ENCODE measurements at places on chromosomes 7 and 10.

DNA sequence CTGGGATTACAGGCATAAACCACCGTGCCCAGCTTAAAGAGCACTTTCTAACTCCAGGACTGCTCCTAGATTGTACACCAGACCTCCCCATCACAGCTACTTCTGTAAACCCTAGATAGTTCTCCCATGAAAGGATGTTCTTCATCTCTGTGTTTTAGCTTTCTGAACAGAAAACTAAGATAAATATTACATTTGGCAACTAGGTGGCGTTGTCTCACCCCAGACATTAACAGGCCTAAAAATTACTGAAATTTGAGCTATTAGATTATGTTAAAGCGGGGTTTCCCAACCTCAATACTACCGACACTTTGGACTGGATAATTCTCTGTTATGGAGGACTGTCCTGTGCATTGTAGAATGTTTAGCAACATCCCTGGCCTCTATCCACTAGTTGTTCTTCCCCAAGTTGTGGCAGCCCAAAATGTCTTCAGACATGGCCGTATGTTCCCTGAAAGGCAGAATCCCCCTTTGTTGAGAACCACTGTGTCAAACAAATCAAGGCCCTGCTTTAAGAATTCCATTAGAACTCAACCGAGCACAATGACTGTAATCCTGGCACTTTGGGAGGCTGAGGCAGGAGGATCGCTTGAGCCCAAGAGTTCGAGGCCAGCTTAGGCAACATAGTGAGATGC is 19.1 kb downstream of the ATOH7 start:
- peak; percentile 22 for DNase-seq

GRCh38 chr7:73850781-73851207 is 8.5 kb upstream of the METTL27 start:
- DNase-seq, result peak; percentile 98

DNA sequence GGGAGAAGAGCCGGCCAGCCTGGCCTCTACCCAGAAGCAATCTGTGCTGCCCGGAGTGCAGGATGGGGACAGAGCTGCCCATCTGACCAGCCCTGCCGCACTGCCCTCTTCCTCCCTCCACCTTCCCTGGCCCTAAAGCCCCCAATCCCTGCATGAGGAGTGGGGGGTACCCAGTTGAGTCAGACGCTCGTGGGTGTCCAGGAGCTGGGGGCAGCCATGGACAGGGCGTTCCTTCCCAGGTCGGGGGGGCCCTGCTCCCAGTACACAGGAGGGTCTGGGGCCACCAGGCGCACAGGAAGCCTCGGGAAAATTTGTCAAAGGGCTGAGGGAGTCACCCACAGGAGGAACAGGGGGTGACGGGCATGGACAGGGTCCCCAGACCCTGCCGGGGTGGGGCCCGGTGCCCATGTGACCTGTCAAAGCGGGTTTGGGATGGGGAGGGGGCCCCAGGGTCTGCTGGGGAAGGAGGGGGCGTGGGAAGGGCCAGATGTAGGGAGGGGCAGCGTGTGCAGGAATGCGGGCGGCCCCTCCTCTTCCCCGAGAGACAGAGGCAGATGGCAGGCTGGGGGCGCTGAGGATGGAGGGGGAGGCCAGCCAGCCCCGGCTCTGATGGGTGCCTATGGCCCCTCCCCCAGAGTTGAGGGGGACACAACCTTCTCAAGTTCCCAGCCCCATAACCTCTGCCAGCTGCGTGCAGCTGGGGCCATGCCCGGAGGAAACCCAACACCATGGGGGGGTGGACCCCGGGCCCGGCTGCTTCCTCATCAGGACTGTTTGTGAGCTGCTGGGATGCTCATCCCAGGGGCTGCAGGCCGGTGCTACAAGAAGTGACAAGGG is 21.5 kb upstream of the GRIFIN start:
- no peak for DNase-seq

- no peak for DNase-seq
Observed at GRCh38 chr7:14195079-14195478, 205.6 kb upstream of the ETV1 start.

DNA sequence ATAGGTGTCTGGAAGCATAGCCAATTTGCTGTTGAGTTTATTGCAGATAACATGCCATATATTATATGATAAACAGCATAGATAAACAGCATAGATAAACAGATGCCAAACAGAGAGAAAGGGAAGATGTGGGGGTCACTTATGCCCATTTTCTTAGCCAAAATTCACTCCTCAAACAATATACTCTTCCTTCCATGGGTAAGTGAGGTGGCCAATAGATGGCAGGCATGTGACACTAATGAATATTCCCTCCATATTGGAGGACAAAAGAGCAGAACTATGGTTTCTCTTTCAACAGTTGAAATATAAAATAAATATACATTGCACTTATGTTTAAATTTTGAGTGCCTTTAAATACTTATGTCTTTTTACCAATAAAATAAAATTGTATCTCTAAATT is 1212.8 kb downstream of the REEP3 start:
- no peak for DNase-seq

DNA sequence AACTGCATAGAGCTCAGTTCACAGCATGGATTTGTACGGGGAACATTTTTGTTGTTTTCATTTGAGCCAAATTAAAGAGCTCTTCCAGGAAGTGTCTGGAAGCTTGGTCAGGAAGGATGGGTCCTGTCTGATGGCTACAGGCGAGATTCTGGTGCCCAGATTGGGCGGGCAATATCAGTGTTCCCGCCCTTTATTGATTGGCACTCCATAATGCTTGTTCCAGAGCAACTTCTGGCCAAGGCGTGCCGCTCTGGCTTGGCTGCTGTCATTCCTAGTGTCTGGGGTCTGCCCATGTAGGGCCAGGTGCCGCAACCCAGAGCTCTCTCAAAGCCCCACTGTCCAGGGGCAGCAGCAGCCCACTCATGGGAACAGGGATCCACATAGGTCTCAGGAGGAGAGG is 45.9 kb downstream of the RAMP3 start:
- no peak for DNase-seq

GRCh38 chr10:3119796-3120459 is 52.6 kb downstream of the PFKP start:
- DNase-seq, result no peak

- DNase-seq, result no peak
Observed at GRCh38 chr10:103856797-103857170, 1.4 kb upstream of the SH3PXD2A start.

DNA sequence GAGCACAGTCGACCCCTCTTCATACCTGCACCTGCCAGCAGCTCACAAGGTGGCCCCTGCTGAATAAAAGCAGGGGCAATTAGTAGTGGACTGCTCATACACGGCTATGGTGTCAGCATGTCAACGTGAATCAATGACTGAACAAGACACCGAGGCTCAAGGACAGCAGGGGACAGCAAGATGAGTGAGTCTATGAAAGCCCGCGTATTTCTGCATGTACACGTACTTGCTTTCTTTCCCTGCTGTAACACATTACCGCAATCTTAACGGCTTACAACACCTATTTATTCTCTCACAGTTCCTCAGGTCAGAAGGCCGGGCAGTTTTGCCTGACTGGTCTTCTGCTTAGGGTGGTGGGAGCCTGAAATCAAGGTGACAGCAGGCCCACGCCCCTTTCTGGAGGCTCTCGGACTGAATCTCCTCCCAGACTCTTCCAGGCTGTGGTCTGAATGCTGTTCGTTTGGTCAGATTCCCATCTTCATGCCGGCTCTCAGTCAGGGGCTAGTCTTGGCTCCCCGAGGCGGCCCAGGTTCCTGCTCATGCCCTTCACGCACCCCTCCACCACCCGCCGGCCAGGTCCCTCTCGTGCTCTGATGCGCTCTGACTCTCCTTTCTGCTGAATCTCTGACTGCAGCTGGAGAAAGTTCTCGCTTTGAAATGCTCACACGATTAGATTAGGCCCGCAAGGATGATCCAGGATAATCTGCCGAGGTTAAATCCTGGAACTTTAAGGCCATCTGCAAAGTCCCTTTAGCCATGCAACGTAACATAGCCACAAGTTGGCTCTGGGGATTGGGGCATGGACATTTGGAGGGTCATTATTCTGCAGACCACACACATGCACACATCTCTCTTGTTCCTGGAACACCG is 7.8 kb upstream of the PPP2R2D start:
- no peak for DNase-seq

GRCh38 chr7:44057849-44058758 is 7.3 kb downstream of the PGAM2 start:
- no peak for DNase-seq

DNA sequence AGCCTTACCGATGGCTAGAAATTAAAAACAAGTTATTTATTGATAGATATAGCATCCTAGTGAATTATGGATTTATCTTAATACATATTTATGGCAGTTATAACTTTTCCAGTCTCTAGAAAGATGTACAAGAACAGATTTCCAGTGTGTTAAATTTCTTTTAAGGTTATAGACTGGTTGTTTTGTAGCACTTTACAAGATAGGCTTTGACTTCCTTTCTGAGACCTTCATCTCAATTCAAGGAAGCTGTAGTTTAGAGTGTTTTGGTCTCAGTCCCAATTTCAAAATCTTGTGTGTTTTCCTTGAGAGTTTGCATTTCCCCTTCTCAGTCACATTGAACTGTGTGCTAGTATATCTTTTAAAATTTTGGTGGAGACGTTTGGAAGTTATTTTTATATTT is 30.1 kb downstream of the PLEKHA1 start:
- no peak for DNase-seq

DNA sequence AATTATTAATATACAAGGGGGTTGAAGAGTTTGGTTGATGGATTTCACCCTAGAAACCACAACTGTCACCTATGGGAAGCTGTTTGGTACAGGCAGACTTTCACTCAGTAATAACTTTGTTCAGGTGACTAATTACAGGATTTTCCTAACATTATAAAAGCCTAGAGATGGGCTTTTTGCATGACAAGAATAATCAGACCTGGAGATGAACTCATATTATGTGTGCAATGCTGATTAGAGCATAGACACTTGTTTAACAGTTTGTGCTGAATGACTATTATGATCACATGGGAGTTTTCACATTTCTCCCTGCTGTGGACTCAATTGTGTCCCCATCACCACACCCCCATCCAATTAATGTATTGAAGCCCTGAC is 90.2 kb upstream of the STEAP4 start:
- no peak for DNase-seq

DNA sequence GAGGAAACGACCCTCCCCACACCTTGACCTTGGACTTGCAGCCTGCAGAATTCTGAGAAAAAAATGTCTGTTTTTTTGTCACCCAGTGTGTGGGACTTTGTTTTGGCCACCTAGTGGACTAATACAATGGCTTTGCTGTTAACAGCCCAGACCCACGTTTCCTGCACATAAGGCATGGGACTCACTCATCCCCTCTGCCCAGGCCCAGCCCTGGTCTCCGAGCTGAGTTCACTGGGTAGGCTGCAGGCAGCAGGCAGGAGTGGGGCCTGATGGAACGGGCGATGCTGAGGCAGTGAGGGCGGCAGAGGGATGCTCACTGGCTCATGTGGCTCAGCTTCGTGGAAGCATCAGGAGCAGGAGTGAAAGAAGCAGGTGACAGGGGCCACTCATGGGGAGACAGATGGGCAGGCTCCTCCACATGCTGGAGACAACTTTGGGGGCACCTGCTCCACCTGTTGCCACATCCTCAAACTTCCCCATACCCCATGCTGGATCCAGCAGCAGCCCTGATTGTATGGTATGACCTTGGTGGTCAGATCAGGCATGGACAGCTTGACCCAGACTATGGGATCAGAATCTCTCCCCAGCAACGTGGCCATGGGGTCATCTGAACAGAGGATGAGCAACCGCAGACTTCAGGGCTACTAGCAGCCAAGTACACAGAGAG is 65.8 kb upstream of the ANTXRL start:
- no peak for DNase-seq

DNA sequence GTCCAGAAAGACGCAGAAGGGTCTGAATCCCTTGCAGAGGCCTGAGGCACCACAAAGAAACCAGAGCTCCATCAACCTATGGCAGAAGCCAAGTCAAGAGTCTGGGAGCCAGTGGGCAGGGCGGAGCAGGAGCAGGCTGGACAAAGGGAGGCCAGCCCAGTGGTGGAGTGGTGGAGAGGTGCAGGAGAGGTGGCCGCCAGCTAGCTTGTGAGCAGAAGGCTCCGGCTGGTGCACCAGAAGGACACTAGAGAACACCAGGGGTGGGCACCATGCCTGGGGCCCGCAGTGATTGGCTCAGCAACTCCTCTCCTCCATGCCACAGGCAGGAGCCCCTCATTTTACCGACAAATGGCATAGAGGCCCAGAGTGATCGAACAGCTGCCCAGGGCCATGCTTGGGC is 186.6 kb downstream of the GRID1 start:
- no peak for DNase-seq

GRCh38 chr10:6067457-6067856 is 5.3 kb upstream of the IL2RA start:
- no peak for DNase-seq

DNA sequence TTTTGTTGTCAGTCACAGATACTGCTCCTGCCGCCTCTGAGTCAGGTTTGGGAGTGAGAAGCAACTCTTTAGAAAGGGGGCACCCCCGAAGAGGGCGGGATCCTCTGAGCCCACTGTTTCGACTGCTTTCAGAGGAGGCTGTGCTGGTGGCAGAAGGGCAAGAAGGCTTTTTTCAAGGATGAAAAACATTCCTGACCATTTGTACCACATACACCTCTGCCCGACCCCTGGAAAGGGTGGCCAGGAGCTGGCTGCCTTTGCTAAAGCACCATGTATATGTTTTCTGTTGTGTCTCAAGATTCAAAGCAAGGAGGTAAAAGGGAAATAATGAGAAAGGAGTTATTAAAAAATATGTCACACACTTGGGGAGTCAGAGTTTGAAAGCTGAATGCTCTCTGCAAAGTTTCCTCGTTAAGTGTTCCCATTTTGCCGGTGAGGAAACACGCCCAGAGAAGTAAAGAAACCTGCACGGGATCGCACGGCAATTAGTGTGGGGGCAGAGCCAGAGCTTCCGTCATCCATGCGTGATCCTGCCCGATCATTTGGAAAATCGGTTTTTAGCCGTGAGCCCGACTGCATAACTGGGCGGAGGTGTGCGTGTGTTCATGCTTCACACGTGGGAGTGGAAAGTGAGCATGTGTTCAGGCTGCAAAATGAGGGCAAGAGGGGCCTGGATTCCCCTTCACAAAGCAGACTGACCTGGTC is 163.2 kb downstream of the ADAM12 start:
- DNase-seq, result no peak

- DNase-seq, result peak; percentile 88
Observed at GRCh38 chr10:77478247-77478961, 159.2 kb downstream of the KCNMA1 start.

- no peak for DNase-seq
Observed at GRCh38 chr7:101411508-101411874, 48.8 kb downstream of the COL26A1 start.

GRCh38 chr7:21361413-21362125 is 66.3 kb upstream of the SP4 start:
- no peak for DNase-seq

- no peak for DNase-seq
Observed at GRCh38 chr7:78780560-78780959, 672.9 kb downstream of the MAGI2 start.
